ENCODE measurements at places on chromosomes 5 and 9.

DNA sequence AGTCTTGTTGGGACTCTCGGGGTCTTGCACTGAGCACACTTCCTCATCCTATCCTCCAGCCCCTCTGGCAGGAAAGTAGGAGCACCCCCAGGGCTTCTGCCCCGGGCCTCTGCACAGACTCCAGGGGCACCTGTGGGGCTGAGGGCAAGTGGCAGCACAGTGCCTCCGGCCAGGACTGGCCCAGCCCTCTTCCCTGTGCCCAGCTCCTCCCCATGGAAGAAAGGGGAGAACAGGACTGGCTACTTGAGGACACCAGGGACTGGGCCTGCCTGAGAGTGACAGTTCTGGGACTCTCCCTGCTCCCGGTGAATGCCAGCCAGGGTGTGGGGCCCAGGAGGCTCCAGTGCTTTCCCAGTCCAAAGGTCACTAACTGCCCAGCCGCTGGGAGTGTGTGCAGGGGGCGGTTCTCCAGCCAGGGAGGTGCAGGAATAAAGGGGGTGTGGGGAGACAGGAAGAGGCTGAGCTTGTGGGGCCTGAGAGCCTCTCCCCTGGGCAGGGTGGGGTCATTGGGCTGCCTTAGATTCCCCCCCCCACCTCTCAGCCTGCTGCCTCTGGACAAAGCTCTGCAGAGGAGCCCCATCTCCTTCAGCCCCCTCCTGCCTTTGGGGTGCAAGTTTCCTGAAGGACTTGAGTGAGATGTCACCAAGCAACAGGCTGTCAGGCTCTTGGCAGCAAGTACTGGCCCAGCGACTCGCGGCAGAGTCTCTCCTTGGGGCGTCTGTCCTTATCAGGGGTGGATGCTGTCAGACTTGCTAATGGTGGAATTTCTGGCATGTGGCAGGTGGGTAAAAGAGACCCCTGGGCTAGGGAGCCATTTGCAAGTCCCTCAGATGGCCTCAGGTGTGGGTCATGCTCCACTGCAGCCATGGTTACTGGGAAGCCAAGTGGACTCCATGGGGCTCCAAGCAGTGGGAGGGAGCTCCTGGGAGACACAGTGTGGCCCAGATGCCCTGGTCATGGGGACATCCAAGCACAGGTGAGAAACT, 19.1 kb upstream of the JADE2 start:
- DNase-seq: no peak

DNA sequence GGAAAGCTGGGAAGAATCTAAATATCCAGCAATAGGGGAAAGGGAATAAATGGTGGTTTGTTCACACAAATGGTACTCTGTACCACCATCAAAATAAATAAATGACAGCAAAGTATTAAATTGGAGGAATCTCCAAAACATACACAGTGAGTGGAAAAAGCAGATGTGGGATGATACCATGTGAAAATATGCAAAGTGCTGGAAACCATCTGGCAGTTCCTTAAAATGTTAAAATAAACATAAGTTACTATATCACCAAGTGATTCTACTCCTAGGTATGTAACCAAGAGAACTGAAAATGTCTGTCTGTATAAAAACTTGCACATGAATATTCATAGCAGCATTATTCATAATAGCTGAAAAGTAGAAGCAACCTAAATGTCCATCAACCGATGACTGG, 41.9 kb upstream of the TEX48 start:
- no peak for DNase-seq

DNA sequence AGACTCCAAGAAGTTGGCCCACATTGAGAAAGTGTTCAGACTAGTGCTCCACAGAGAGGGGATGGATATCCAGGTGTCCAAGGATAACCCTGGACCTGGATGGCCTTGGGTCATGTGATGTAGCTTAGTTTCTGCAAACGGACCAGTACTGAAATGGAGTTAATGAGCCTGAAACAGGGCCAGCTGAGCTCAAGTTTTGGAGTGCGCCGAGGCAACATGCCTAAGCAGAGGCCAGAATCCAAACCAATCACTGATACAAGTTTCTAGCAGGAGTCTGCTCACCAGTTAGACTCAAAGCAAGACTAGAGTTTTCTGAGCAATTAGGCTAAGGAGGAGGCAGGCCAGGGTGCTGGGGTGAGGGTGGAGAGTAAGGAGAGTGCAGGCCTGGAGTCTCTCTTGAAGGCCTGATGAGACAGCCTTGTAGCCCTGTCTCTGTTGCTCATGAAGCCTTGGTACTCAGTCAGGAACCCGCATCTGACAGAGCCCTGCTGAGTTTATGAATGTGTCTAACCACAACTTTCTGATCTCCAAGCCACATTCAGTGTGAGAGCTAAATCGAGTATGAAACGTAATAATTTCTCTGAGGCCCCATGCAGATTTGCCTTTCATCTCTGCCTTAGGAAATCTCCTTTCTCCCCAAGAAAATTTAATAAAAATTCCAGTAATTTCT, 68.9 kb upstream of the EQTN start:
- DNase-seq: peak; percentile 30

DNA sequence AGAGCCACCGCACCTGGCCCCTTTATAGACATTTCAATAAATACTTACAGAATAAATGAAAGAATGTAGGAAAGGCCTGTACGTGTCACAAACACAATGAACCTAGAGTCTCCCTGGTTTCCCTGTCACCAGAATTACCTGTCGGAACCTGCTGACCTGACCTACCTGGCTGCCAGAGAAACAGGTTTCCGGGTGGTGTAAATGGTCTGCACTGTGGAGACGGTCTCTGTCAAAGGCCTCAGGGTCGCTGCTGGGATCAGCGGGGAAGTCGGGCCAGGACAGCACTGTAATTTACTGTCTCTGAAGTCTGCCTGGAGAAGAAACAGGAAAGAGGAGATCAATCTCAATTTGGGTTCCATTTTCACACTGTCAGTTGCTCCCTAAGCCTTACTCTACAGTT, 9.3 kb upstream of the FRRS1L start:
- DNase-seq: no peak

- DNase-seq: peak; percentile 2
These were observed 73.9 kb downstream of the RORB start for GRCh38 chr9:74570879-74571512.

DNA sequence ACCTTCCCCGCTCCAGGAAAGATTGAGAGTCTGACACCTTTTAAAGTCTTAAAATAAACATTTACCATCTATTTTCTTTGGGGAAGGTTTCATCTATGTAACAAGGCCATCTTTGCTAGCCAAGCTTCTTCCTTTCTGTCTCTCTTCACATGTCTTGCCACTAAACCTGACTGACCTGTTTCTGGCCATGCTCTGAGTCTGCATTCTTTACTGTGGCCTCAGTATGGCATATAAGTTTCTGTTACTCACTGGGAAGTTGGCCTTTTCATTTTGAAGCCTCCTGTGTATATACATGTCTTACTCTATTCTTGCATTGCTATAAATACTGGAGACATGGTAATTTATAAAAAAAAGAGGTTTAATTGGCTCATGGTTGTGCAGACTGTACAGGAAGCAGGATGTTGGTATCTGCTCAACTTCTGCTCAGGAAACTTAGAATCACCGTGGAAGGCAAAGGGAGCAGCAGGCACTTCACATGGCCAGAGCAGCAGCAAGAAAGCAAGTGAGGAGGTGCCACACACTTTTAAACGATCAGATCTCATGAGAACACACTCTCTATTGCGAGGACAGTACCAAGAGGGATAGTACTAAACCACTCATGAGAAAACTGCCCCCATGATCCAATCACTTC, 48.1 kb downstream of the KCNV2 start:
- DNase-seq: no peak

GRCh38 chr5:158485604-158486081, 614.1 kb downstream of the EBF1 start:
- DNase-seq: no peak

- no peak for DNase-seq
These were observed 32.6 kb downstream of the HSD17B4 start for GRCh38 chr5:119484884-119485283.

- DNase-seq: no peak
These were observed 796 bp upstream of the PDLIM7 start for GRCh38 chr5:177498013-177498787.

GRCh38 chr5:555058-555623, 30.9 kb upstream of the SLC9A3 start:
- DNase-seq: no peak

DNA sequence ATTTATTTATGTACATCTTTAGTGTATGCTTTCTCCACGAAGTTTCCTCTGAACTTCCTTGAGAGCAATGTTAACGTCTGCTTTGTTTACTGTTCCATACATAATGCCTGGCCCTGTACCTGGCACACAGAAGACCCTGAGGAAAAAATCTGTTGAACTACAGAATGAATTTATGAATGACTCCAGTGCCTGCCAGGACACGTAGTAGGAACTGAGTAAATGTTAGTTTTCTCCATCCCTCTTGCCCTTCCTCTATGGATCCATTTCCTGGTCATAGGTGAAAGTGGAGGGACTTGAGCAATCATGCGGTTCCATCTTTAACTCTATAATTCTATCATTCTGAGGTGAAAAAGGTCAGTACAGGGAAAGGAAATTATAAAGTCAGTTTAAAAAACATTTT, 117.7 kb downstream of the MAPKAP1 start:
- DNase-seq: no peak

DNA sequence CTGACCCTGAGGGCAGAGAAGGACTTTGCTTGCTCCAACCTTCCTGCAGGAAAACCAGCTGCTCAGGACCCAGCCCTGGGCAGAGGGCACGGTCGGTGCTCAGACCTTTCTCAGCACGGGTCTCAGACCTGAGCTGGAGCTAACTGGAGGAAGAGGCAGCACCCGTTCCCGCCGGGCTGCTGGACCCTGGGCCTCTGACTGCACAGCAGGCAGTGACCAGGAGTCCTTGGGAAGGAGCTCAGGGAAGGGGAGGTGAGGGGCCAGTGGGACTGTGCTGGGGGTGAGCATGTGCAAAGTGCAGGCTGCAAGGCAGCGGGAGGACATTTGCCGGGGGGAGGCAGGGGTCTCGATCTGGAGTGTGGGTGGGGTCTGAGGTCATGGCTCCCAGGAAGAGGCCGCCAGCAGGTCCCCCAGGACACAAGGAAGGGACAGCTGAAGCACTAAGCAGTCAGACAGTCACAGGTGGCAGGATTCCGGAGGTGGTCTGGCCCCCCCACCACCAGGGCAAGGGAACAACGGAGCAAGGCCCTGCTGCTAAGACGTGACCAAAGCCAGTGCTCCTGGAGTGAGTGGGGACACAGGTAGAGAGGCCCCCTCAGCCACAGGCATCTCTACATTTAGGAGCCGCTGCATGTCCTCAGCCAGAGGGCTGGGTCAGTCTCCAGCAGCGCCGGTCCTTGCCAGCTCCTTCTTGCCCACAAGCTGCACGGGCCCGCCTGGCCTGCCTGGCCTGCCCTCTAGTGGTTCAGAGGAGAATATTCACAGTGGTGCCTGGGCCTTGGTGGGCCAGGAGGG, 4.8 kb upstream of the DPM2 start:
- DNase-seq: no peak

GRCh38 chr5:66884564-66885243, 288.5 kb downstream of the MAST4 start:
- no peak for DNase-seq

DNA sequence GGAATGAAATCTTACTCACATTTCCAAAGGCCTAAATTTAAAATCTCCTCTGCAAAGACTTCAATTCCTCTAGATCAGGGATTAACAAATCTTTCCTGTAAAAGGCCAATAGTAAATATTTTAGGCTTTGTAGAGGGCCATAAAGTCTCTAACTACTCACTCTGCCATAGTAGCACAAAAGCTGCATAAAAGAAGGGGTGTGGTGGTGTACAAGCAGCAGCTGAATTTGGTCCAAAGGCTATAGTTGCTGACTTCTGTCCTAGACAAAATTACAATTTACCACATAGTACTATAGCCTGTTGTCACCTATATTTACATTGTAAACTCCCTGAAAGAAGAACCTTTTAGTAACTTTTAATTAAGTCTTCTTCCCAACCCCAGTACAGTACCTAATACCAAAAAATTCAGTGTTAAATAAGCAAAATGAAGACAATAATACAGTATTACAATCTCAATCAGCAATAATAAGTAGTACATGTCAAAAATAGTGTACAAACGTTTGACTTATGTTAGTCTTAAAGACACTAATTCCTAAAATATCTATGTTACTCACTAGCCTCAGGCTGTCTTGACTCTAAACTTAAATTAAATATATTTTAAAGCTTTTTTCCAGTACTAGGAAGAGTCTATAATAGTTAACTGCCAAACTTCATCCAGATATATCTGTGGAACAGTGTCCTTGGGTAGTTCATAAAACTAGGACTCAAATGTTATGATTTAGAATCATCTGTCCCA, 6.9 kb downstream of the CETN3 start:
- no peak for DNase-seq

GRCh38 chr5:76715486-76715735, 515 bp upstream of the F2R start:
- DNase-seq: no peak

DNA sequence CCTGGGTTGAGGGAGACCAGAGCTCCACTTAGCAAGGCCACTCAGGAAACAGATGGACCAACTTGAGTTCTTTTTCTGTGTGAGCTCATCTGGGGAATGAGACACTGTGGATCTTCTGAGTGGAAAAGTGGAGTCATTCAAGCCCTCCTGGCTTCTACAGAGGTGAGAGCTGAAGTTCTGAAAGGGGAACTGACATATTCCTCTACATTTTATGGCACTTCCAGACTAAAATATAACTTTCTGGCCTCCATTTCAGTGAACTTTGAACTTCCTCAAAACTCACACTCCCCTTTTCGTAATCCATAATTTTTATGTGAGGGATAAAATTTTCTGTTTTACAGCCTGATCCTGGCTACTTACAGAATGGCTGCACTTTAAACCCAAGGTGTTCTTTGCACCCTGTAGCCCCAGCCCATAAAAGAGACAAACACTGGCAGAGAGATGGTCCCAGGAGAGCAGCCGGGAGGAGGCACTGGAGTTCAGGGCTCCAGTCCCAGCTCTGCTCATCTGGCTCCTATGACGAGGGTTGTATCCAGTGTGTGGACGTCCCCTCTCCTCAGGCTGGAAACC, 10.8 kb downstream of the SPAAR start:
- DNase-seq: no peak

DNA sequence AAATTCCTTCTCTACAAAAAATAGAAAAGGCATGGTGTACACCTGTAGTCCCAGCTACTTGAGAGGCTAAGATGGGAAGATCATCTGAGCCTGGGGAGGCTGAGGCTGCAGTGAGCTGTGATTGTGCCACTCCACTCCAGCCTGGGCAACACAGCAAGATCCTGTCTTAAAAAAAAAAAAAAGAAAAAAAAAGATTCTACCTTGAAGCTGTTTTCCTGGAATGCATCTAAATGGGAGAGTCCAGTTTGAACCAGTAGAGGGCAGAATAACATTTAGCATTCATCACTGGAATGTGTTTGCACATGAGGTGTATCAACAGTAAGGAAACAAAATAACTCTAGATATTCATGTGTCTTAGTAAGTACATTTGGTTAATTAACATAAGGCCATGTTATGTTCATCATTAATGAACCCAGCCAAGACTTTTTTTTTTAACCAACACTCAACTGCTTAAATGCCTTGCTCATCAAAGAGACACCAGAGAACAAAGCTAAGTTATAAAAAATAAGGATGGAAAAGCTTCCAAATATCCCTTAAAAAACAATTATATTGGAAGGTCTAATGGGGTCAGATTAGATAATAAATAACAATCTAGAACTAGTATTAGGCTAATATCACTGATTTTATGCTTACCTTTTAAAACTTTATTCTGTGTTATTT, 16.1 kb downstream of the IFNE start:
- no peak for DNase-seq
